Fibroblast of skin of back (primary cell): ENCODE measurements at places on chromosomes 7 and 10.

DNA sequence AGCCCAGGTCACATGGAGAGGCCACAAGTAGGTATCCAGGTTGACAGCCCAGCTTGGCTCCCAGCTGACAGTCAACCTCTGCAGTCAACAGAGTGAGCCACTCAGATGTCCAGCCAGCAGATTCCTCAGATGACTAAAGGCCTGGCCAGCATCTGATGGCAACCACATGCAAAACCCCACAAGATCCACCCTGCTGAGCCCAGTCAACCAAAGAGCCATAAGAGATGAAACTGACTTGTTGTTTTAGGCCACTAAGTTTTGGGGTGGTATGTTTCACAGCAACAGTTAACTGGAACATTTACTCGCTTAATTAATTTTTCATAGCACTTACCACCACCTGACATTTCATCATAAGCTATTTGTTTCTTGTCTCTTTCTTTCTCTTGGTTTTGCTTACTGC lies 107.3 kb upstream of the KDM7A start:
- DNase-seq, result no peak

DNA sequence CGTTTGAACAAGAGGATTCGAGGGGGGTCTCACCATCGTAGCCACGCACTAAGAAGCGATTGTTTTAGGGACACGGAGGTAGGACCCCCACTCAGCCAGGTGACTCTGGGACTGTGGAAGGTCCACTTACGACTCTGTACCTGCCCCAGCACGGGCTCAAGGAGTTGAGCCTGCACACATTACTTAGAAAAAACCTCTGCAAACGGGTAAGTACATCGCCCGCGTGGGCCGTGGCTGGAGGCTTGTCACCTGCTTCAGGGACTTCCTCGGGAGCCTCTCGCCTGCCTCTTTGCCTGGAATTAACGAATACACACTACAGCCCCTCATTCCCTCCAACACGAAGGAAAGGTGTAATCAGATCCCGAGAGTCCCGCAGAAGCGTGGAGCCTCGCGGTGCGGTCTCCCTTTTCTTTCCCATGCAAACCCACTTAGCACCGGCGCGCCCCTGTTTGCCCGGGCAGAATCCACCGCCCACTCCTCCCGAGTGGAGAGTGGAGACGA lies 826 bp downstream of the PODXL start:
- no peak for DNase-seq

DNA sequence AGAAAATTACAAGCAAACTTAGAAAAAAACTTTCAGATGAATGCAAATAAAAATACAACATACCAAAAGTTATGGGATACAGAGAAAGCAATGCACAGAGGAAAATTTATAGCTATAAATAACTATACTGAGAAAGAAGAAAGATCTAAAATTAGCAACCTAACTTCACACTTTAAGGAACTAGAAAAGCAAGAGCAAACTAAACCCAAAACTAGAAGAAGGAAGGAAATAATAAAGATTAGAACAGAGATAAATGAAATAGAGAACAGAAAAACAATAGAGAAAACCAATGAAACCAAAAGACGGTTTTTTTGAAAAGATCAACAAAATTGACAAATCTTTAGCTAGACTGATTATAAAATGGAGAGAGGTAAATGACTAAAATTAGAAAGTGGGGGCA lies 9.6 kb upstream of the STRA8 start:
- DNase-seq, result no peak

DNA sequence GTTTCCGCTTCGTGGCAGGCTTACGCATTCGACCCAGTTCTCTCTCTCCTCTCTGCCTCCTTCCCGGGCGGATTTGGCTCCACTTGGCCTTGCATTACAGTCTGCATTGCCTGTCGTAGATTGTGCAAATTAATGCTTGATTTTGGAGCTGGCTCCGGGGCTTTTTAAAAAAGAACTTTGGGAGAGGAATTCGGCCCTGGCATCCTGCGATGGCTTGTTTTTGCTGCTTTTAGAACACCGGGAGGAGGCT lies 767 bp downstream of the EIF4EBP2 start:
- peak; percentile 26 for DNase-seq

DNA sequence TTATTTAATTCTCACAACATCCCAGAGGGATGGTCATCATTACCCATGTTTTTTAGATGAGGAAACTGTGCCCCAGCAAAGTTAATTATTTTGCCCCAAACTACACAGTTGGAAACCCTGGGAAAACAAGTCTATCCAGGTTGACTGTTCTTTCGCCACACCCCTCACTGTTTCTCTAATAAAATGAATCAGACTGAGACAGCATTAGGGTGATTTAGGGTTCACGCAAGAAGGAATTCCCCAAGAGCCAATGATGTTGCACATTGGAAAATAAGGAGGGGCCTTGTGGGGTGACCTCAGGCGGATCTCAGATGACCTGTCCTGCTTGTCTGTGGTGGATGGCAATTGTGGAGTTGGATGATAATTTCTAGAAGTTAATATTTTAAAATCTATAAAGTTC lies 135.7 kb upstream of the TBX20 start:
- DNase-seq, result no peak
